ENCODE measurements at places on chromosomes 5 and 9. TPM values are rescaled to one million over a fixed set of nuclear protein-coding genes. Genes with fewer than 3 reads are reported as not detected.
A peak's percentile ranks its signal among the peaks of the same experiment; 100 is the strongest.

GRCh38 chr5:10474521-10475075 is 32.9 kb downstream of the ROPN1L start:
- no peak for DNase-seq

- no peak for DNase-seq
These were observed 114.3 kb downstream of the KCTD16 start for GRCh38 chr5:144284931-144285502.

DNA sequence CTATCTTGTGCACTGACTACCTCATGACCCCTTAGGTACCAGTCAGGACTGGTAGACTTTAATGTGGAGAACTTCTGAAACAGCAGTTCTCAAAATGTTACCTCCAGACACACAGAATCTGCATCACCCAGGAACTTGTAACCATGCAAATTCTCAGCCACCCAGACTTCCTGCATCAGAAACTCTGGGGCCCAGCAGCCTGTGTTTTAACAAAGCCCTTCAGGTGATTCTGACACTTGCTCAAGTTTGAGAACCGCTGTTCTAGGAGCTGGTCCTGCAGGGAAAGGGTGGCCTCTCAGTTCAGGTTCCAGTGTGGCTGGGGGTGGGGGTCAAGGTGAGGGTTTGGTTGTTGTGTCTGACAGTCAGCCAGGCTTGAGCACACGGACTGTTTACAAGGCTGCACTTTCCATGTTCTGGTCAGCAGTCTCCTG is 28.4 kb downstream of the ZFP62 start:
- no peak for DNase-seq

DNA sequence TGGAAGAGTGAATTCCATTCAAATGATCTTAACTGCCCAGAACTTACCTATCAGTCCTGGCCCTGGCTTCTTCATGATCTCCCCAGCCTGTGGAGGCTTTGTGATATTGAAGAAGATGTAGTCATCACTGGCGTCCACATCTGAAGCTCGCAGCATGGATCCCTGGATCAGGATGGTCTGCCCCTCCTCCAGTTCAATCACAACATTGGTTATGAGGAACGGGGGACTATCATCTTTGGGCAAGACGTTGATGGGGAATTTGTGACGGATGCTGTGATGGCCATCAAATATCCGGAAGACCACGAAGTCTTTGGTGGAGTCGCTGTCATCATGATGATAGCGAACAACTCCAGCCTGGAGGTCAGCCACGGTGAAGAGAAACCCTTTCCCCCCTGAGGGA is 68.0 kb downstream of the FREM1 start:
- no peak for DNase-seq

DNA sequence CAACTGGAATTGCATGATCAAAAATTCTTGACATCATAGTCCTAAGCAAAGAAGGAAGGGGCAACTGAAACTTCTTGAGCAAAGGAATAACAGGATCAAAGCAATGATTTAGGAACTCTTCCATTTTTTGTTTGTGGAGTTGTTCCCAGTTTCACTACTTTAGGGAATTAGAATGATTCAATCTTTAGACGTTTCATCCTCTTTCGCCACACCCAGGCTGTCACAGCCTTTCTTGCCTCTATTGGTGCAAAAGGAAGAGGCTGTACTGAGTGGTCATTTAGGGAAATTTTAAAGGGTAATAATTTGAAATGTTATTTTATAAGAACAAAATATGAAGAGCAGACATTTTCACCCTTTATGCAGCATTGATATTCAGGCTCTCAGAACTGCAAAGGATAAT is 1026.0 kb upstream of the ARRDC3 start:
- DNase-seq, result peak; percentile 4

GRCh38 chr9:16619402-16619801 is 251.1 kb downstream of the BNC2 start:
- DNase-seq, result no peak

DNA sequence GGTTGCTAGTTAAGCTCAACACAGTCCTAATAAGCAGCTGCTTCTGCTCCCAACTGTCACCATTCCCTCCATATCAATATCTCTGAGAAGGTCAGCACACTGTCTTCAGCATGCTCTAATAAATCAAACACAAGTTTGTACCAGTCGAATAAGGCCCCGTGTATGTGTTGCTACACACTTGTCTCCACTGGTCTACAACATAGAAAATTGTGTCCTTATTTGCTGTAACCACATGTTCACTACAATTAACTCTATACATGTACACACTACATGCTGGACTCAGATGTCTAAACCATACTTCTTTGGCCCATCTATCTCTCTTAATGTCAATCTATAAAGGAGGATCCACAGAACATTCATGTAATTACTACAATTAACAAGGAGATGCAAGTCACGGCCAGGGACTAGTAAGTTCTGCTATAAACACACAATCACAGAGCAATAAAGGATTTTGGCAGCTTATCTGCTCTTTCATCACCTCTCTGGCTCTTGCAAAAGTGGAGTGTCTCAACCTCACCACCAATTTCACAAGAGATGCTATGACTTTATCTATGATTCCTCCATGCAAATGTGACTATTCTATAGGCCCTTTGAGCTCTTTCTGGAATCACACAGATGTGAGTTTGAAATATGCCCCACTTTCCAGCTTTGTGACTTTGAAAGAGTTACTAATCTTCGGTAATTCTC is 143.9 kb downstream of the SEMA5A start:
- DNase-seq, result no peak

DNA sequence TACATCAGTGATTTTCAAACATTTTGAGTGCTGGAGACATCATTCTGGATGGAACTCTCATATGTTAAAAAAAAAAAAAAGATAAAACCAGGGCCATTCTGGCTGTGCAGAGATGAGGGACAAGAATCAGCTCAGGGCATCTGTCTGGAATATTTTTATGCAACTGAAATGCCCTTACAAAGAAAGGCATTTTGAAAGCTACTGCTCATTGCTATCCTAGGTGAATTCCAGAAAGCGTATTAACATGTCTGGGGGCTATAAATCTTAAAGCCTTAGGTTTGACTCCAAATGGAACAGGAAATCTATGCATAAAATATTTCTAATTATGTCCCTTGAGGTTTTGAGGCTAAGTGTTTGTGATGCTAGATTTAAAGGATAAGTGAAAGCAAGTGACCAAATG is 14.9 kb upstream of the PCSK1 start:
- DNase-seq, result no peak

DNA sequence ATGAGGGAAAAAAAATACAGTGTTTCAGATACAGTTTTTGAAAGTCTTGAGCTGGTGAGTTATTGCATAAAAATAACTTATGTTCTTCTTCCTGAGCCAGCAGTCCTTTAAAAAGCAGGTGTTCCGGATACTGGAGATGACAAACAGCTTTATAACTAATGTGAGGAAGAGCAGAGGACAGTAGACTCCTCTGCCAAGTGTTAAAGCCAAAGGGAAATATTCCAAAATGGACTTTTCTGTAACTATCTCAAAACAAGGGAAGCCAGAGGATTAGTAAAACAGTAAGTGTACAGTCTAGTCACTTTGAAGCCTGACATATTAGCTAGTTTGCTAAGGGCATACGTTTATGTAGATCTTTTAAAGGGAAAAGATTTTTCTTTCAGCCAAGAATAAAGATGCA is 11.0 kb upstream of the SNCAIP start:
- no peak for DNase-seq

The NOP16 gene
- 91.0 TPM for total RNA-seq

The PNPLA7 gene
- total RNA-seq, result 0.07 TPM

The TRUB2 gene
- total RNA-seq, result 24.6 TPM

The SLC46A2 gene
- not detected for total RNA-seq

The EPB41L4B gene
- 6.5 TPM for total RNA-seq

The OR1Q1 gene
- total RNA-seq, result not detected

The FIBCD1 gene
- 1.2 TPM for total RNA-seq

The CD14 gene
- not detected for total RNA-seq
